ENCODE measurements at places on chromosomes 2 and 18. TPM values are rescaled to one million over a fixed set of nuclear protein-coding genes. Genes with fewer than 3 reads are reported as not detected.

DNA sequence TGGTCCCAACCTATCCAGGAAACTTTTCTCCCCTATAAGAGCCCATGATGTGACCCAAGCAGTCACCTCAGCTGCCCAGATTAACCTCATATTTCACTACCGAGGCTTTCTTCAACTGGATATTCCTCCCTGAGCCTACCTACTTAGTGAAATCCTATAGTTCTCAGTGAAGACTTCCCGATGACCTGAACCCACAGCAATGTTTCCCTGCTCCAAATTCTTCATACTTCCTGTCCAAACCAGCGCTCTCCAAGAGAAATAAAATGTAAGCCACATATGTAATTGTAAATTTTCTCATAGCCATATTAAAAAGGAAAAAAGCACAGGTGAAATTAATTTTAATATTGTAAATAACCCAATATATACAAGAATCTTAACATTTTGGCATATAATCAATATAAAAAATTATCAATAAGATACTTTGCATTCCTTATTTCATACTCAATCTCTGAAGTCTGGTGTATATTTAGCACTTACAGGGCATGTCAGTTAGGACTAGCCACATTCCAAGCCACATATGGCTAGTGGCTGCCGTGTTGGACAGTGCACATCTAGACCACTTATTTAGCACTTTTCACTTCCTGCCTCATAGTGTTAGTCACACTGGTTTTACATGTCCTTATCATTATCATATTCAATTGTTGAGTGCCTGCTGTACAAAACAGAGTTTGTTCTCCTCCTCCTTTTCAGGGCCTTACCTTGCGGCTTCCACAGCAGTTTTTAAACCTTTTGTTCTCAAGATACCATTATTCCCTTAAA, 1.9 kb upstream of the STAT4 start:
- DNase-seq, result no peak
- H3K36me3 ChIP-seq, result no peaks in the 10 kb centered on the region
- H3K27ac ChIP-seq, result no peak overlapping the region
- H3K27me3 ChIP-seq, result no peaks in the 10 kb centered on the region
- H3K4me1 ChIP-seq, result no peaks in the 10 kb centered on the region
- H3K4me3 ChIP-seq, result no peak overlapping the region

- H3K4me1 ChIP-seq, result no peaks in the 10 kb centered on the region
- DNase-seq, result no peak
- no peaks in the 10 kb centered on the region for H3K27me3 ChIP-seq
- H3K36me3 ChIP-seq, result no peaks in the 10 kb centered on the region
These were observed 1033.0 kb upstream of the PIK3C3 start for GRCh38 chr18:40921845-40922629.

GRCh38 chr18:48838166-48838775, 112.5 kb downstream of the SMAD7 start:
- peaks cover 20% of the 10 kb centered on the region for H3K4me1 ChIP-seq
- H3K27ac ChIP-seq, result no peak overlapping the region
- no peaks in the 10 kb centered on the region for H3K36me3 ChIP-seq
- H3K4me3 ChIP-seq, result no peak overlapping the region
- no peaks in the 10 kb centered on the region for H3K27me3 ChIP-seq

- no peaks in the 10 kb centered on the region for H3K36me3 ChIP-seq
- H3K27ac ChIP-seq, result no peak overlapping the region
- H3K4me3 ChIP-seq, result no peak overlapping the region
- no peak for DNase-seq
- H3K4me1 ChIP-seq, result no peaks in the 10 kb centered on the region
These were observed 48.7 kb upstream of the NBEAL1 start for GRCh38 chr2:202965810-202966460.

- H3K36me3 ChIP-seq, result no peaks in the 10 kb centered on the region
- H3K27ac ChIP-seq, result no peak overlapping the region
- peaks cover 4% of the 10 kb centered on the region for H3K4me1 ChIP-seq
- H3K27me3 ChIP-seq, result no peaks in the 10 kb centered on the region
- no peak overlapping the region for H3K4me3 ChIP-seq
- no peak for DNase-seq
These were observed 59.4 kb downstream of the FMNL2 start for GRCh38 chr2:152394326-152394725.

DNA sequence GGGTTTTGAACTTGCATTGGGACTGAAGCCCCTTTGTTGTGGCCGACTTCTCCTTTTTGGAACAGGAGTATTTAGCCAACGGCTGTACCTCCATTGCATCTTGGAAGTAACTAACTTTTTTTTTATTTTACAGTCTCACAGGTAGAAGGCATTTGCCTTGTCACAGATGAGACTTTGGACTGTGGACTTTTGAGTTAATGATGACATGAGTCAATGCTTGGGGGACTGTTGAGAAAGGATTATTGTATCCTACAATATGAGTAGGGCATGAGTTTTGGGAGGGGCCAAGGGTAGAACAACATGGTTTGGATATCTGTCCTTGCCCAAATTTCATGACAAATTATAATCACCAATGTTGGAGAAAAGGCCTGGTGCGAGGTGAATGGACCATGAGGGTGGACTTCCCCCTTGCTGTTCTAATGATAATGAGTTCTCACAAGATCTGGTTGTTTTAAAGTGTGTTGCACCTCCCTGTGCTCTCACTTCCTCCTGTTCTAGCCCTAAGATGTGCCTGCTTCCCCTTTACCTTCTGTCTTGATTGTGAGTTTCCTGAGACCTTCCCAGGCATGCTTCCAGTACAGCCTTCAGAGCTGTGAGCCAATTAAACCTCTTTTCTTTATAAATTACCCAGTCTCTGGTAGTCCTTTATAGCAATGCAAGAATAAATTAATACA, 1269.4 kb upstream of the CHAC2 start:
- no peaks in the 10 kb centered on the region for H3K36me3 ChIP-seq
- H3K27ac ChIP-seq, result no peak overlapping the region
- H3K27me3 ChIP-seq, result no peaks in the 10 kb centered on the region
- no peak for DNase-seq
- no peaks in the 10 kb centered on the region for H3K4me1 ChIP-seq

- H3K27ac ChIP-seq, result no peak overlapping the region
- no peak for DNase-seq
- no peaks in the 10 kb centered on the region for H3K27me3 ChIP-seq
- no peaks in the 10 kb centered on the region for H3K36me3 ChIP-seq
- H3K4me3 ChIP-seq, result no peak overlapping the region
These were observed 77.1 kb upstream of the UGP2 start for GRCh38 chr2:63764630-63765029.

GRCh38 chr2:18788592-18788991, 199.2 kb upstream of the NT5C1B start:
- H3K4me3 ChIP-seq, result no peak overlapping the region
- no peaks in the 10 kb centered on the region for H3K4me1 ChIP-seq
- H3K36me3 ChIP-seq, result no peaks in the 10 kb centered on the region
- no peak overlapping the region for H3K27ac ChIP-seq

- H3K36me3 ChIP-seq, result no peaks in the 10 kb centered on the region
- no peaks in the 10 kb centered on the region for H3K27me3 ChIP-seq
- no peaks in the 10 kb centered on the region for H3K4me1 ChIP-seq
- no peak for DNase-seq
- H3K4me3 ChIP-seq, result no peak overlapping the region
These were observed 2.3 kb downstream of the IL18R1 start for GRCh38 chr2:102357937-102358336.

DNA sequence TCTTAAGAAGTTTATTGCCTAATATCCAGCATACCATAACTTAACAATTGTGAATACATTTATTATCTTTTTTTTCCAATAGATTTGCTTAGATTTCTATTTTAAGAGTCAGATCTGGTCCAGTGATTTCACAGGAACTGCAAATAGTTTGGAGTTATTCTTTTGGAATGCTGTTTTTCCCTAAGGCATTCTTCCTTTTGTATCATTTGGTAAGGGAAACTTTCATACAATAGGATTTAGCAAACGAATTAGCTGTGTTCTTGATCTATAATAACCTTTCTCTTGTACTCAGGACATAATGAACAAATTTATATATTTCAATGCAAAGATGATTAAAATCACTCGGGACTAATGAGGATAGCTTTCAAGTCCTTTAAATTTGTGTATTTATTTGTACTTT, 201.6 kb downstream of the ERBB4 start:
- H3K27me3 ChIP-seq, result no peaks in the 10 kb centered on the region
- no peaks in the 10 kb centered on the region for H3K36me3 ChIP-seq
- peaks cover 4% of the 10 kb centered on the region for H3K4me1 ChIP-seq
- H3K4me3 ChIP-seq, result no peak overlapping the region
- no peak for DNase-seq

- no peaks in the 10 kb centered on the region for H3K36me3 ChIP-seq
- no peaks in the 10 kb centered on the region for H3K27me3 ChIP-seq
- no peak overlapping the region for H3K27ac ChIP-seq
These were observed 539.1 kb downstream of the PLCL1 start for GRCh38 chr2:198343471-198343870.

DNA sequence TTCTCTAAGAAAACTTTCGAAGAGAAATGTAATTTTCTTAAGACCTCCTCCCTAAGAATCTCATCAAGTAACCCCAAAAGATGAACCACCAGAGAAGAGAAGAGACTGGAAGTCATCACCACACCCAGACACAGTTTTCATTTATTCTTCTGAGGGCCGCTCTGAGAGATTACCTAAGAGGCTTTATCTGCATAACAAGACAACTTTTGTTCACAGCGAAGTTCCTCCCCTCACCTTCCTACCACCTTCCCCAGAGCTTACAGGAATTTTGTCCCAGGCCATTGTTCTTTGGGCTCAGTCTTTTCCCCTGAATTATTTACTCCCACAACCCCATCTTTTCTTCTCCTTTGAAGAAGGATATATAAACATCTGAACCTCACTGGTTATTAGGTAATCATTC, 92.8 kb downstream of the AKAIN1 start:
- H3K27ac ChIP-seq, result no peak overlapping the region
- no peaks in the 10 kb centered on the region for H3K4me1 ChIP-seq
- H3K36me3 ChIP-seq, result no peaks in the 10 kb centered on the region
- no peak for DNase-seq

GRCh38 chr2:45361666-45362065, 249.4 kb downstream of the SRBD1 start:
- no peak for DNase-seq
- H3K4me3 ChIP-seq, result no peak overlapping the region
- no peak overlapping the region for H3K27ac ChIP-seq

DNA sequence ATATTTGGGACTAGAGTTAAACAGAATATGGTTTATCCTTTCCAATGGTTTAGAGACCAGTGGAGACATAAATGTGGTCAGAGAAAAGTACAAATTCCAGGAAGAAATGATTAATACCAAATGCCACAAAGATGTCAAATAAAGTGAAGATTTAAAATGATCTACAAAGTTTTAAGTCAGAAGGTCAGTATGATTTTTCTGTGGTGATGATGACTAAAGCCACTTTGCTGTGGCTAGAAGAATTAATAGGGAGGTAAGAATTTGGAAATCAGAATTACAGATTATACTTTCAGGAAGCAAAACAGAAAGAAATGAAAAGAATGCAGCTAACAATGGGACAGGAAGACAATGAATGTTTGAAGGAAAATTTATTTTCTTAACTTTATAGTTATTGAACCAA, 91.5 kb upstream of the CDH7 start:
- no peak overlapping the region for H3K27ac ChIP-seq
- no peak overlapping the region for H3K4me3 ChIP-seq
- no peaks in the 10 kb centered on the region for H3K4me1 ChIP-seq
- DNase-seq, result no peak
- no peaks in the 10 kb centered on the region for H3K27me3 ChIP-seq

- no peak for DNase-seq
- H3K36me3 ChIP-seq, result no peaks in the 10 kb centered on the region
- no peak overlapping the region for H3K4me3 ChIP-seq
- H3K27me3 ChIP-seq, result no peaks in the 10 kb centered on the region
These were observed 201.5 kb upstream of the SLC35G4 start for GRCh38 chr18:11407940-11408339.

GRCh38 chr2:75541430-75541829, 19.3 kb downstream of the EVA1A start:
- H3K27ac ChIP-seq, result no peak overlapping the region
- H3K36me3 ChIP-seq, result no peaks in the 10 kb centered on the region
- H3K4me3 ChIP-seq, result no peak overlapping the region
- no peaks in the 10 kb centered on the region for H3K27me3 ChIP-seq

UGT1A5 gene
- total RNA-seq, result 0.16 TPM

SNRNP27 gene
- total RNA-seq, result 77.1 TPM

PROKR1 gene
- total RNA-seq, result 0.50 TPM

SERPINB3 gene
- 0.74 TPM for total RNA-seq

ALPP gene
- 0.87 TPM for total RNA-seq

CCDC178 gene
- total RNA-seq, result 17.5 TPM

ZNF385B gene
- 37.4 TPM for total RNA-seq
